CD4-positive, alpha-beta T cell treated with Interleukin-17A for 4 hours (primary cell): ENCODE measurements at places on chromosomes 3 and 15.

- DNase-seq = no peak
Observed at GRCh38 chr3:9217784-9218513, 31.5 kb downstream of the SRGAP3 start.

- no peak for DNase-seq
Observed at GRCh38 chr3:61903074-61903473, 341.7 kb downstream of the PTPRG start.

DNA sequence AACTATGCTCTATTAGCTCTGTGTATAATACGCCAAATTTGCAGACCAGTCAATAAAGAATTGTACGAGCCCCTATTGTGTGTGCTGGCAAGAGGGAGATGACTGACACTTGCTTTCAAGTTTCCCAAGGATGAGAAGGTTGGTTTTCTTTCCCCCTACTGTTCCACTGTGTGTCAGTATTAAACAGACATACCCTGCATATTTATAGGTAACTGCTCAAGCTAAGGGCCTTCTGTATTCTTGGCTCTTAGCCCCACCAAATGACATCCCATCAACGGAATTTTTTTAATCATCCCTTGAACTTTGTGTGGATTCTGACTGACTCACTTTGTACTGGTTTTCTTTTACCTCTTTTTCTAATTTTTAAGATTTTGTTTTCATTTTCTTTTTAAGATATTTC is 60.6 kb upstream of the GYG1 start:
- DNase-seq = no peak

DNA sequence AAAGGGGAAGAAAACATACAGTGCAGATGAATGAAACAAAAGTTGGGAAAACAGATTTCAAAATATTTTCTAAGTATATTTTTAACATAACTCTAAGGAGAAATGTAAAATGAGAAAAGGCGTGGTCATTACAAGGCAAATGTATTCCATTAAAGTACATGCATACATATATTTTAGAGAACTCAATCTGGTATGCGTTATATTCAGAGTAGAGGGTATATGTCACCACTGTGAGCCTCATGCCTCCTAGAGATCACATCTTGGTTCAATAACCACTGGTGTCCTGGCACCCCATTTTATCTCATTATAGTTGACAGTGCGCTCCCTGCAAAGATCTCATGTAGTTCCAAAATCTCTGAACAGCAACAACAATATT is 77.5 kb downstream of the SMARCC1 start:
- DNase-seq = no peak

DNA sequence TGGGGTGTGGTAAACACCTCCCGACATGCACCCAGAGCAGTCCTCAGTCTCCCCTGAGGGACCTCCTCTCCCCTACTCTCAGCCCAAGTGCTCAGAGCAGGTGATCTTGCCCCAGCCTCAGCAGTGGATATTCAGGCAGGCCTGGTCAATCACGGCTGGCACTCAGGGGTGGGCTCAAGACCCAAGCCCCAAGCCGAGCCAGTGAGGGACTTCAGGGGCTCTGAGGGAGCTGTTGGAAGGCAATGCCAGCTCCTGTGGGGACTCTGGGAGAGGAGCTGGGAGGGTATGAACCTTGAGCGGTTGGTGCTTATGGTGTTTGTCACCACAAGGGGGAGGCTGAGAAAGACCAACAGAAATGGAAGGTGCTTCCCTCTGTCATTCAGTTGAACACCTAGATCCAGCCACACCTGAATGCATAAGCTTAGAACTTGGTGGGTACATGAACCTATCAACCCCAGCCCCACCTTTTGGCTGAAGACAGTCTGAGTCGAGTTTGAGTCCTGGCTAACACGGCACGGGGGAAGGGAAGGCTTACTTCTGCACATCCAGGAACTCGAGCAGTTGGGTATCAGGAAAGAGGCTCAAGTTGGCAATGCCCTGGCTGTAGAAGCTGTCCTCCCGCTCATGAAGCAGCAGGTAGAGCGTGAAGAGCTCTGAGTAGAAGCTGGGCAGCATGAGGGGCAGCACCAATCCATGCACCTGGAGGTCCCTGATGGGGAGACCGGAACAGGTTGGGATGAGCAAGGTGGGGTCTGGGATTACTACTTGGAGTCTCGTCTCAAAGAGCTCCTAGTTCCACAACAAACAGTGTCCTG is 19.2 kb downstream of the ALS2CL start:
- DNase-seq = no peak

- DNase-seq = no peak
Observed at GRCh38 chr3:11818033-11818432, 28.7 kb downstream of the TAMM41 start.

GRCh38 chr3:151460228-151460627 is 633 bp downstream of the IGSF10 start:
- no peak for DNase-seq

DNA sequence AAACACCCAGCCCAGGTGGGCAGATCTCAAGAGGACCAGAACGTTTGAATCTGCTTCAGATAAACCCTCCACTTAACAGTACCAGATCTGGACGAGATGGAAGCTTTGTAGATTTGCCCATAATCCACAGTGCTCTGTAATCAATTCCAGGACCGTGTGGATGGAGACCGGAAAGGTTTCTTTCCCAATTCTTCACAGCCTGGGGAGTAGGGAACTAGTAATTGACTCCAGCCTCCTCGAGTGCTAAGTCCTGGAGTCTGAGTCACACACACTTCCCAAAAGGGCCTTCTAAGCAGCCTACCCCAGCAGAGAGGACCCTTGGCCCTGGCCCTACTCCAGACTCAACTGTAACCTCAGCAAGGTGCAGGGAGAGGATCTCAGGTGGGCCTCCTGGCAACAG is 56.2 kb upstream of the TSEN2 start:
- DNase-seq = no peak

- DNase-seq = no peak
Observed at GRCh38 chr3:66588340-66588847, 87.6 kb upstream of the LRIG1 start.

- no peak for DNase-seq
Observed at GRCh38 chr3:197432384-197433127, 123.2 kb downstream of the BDH1 start.

DNA sequence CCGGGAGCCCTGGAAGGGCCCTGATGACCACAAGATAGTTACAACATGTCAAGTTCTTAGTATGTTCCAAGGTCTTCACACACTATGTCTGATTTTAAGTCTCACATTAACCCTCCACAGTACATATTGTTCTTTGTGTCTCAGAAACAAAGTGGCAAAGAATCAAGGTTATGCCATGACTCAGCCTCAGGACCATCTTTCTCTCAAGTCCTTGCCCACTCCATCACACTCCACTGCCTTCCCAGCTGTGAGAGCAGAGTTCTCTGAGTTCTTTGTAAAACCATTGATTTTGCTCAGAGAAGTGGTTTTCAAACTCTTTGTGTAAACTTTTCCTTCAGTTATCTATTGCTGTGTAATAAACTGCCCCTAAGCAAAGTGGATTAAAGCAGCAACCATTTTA is 67.9 kb upstream of the C3orf80 start:
- DNase-seq = no peak

DNA sequence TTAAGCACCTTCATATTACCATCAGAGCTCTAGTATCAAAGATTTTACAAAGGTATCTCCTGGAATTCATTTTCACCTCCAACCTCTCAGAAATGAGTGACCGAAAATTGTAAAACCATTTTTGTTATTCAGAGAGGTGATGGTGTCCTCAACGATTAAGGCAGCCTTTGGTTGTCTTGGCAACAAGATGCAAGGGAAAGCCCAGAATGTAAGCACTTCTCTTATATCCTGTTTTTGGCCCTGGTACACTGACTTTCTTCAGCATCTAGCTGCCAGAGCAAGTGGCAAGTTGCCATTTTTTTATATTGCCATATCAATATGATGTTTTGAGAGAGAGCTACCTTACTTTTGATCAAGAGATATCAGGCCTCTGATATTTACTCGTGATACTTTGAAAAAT is 384.9 kb upstream of the NECTIN3 start:
- DNase-seq = no peak

GRCh38 chr3:126958638-126959085 is 24.3 kb upstream of the PLXNA1 start:
- DNase-seq = no peak

DNA sequence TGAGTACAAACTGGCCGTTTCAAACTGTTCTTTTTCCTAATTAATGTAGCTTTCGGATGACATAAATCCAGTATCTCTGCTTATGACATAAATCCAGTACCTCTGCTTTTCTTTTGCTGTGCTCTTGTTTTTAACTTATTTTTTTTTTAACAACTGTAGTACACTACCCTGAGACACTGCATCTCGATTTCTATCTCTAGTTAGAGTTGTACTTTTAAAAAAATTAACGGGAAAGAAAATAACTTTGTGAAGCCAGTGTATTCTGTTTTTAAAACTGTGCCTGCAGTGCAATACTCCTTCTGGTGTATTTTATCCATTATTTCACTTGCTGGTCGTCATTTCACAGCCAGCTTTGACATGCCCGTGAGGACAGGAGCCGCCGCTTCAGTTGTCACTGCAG is 46.6 kb downstream of the ASB7 start:
- no peak for DNase-seq

DNA sequence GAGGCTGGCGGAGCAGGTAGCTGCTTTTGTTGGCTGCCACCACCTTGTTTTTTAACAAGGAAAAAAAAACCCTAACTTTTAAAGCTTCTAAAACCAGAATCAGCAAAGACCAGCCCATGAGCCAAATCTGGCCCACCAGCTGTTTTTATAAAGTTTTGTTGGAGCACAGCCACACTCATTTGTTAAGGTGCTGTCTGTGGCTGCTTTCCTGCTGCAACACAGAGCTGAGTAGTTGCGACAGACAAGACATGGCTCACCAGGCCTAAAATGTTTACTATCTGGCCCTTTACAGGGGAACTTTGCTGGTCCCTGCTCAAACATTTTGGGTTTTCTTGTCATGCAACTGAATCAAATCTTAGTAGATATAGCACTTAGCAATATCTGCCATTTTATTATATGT is 18.9 kb downstream of the EFCAB12 start:
- no peak for DNase-seq

DNA sequence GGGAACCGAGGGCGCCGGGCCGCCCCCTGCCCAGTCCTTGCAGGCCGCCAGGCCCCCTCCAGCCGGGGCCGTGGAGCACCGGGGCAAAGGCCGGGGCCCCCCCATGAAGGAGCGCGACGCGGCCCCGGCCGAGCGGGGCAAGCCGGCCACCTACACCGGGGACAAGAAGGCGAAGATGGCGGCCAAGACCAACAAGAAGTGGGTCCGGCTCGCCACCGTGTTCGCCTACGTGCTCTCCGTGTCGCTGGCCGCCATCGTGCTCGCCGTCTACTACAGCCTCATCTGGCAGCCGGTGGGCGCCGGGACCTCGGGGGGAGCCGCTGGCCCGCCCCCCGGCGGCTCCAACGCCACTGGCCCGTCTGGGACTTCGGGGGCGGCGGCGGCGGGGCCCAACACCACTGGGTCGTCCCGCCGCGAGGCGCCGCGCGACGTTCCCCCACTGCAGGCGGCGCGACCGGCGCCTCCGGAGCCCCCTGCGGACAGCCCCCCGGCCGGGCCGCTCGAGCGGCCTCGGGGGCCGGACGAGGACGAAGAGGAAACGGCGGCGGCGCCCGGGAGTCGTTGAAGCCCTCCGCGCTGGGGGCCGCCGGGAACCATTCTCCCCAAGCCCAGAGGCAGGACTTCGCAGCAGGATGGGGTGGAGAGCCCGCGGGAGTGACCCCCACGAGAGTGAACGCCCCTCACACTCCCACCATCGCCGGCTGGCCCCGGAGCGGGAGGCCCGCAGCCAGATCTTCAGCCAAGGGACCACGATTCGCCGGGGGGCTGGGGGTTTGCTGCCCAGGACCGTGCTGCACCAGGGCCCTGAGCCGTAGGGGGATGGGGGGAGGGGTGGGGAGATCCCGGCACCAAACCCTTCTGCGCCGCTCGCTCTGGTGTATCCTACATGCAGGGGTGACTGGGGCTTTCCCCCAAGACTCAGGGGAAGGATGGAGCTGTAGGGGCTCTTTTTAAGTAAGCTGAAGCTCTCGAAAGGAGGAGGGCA is 753 bp downstream of the INAFM2 start:
- peak; percentile 40 for DNase-seq

DNA sequence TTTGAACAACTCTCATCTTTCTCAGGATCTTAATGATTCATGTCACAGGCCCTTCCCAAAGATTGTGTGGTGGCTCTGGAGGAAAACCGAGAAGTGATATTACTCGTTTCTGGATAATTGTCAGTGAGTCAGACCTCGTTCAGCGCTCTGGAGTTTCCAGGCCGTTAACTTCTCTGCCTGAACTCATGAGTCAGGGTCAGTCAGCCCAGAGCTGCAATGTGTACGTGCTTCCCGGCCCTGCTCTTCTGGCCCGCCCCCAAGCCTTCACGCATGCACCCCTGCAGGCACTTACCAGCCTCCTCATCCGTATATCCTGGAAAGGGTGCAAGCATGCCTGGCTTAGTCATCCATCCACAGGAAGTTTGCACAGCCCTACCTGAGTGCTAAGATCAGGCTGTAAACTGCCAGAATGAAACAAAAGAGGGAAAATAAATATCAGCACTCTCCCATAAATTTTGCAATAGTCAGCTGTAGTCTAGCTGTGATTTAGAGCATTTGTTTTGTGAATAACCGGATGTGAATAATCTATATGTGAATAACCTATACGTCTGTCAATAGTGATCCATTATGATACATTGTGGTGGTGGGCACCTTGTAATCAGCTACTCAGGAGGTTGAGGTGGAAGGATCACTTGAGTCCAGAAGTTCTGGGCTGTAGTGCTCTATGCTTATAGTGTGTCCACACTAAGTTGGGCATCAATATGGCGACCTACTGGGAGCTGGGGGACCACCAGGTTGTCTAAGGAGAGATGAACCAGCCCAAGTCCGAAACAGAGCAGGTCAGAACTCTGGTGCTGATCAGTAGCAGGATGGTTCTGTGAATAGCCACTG is 35.3 kb upstream of the SEMA4B start:
- no peak for DNase-seq
